Stimulated activated CD4-positive, alpha-beta T cell treated with anti-CD3 and anti-CD28 coated beads, TNF-alpha, amount 100 ng/mL, for 48 hours (primary cell): ENCODE measurements at places on chromosomes 2 and 18.

GRCh38 chr18:9755615-9756014 lies 47.5 kb downstream of the RAB31 start:
- no peak for DNase-seq

DNA sequence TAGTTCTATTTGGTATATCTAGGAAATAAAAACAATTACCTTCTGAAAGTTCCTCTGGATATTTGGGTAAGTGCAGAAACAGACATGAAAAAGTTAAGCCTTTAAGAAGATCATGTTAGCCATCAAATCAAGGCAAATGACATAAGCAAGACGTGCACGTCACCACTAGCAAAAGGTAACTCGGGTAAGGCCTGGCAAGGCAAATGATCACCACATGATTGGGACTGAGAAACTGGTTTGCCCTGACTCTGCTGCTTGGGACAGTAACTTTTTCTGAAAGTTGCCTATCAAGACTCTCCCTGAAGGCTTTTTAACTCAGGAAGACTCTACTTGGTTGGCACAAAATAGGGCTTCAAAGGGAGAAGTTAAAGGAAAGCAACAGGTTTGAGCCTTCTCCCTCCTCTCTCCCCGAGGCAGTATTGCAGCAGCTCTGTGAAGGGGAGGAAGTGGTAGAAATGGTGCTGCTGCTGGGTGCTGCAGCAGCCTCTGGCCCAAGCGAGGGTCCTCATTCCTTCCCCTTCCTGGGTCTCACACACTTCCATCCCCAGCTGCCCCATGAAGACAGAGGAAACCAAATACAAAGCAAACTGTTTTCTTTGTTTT lies 17.1 kb upstream of the TMEM237 start:
- no peak for DNase-seq

DNA sequence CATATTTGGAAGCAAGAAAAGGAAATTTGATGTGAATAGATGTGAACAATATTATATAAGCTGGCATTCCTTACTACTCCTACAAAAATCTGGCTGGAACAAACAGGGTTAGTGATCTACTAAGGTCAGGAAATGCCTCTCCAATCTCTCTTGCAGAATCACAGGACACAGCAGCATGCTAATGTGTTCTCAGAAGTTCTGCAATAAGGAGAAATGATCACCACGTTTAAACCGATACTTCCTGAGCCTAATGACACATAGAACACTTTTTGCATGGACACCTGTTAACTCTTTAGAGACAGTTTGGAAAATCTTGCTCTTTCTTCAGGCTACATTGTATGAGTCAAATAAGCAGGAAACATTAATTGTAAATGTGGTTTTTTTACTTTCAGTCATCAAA lies 89.6 kb upstream of the MAP3K20 start:
- no peak for DNase-seq

DNA sequence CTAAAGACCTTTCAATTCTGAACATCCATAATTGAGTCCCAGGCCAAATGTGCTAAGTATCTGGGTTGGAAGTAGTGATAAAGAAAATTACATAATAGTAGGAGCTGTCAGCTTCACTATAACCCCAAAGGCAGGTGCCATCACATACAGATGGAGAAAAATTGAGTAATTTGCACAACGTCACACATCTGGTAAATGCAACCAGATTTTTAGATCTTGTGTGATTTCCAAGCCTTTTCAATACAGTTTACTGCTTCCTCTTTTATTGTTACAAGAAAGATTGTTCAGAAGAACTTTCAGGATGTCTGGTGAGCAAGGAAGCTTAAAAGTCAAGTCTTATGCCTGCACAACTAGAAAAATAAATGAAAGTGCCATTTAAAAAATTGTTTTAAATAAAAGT lies 62.3 kb downstream of the UBE2E3 start:
- no peak for DNase-seq

DNA sequence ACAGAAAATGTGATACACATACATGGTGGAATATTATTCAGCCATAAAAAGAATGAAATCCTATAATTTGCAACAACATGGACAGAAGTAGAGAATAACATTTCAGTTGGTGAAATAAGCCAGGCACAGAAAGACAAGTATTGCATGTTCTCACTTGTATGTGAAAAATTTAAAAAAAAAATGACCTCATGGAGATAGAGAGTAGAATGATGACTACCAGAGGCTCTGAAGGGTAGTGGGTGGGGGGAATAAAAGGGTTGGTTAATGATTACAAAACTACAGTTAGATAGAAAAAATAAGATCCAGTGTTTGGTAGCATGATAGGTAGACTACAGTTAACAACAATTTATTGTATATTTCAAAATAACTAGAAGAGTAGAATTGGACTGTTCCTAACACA lies 24.5 kb downstream of the PRKD3 start:
- no peak for DNase-seq

GRCh38 chr2:2523461-2524347 lies 192.6 kb upstream of the MYT1L start:
- DNase-seq, result no peak

DNA sequence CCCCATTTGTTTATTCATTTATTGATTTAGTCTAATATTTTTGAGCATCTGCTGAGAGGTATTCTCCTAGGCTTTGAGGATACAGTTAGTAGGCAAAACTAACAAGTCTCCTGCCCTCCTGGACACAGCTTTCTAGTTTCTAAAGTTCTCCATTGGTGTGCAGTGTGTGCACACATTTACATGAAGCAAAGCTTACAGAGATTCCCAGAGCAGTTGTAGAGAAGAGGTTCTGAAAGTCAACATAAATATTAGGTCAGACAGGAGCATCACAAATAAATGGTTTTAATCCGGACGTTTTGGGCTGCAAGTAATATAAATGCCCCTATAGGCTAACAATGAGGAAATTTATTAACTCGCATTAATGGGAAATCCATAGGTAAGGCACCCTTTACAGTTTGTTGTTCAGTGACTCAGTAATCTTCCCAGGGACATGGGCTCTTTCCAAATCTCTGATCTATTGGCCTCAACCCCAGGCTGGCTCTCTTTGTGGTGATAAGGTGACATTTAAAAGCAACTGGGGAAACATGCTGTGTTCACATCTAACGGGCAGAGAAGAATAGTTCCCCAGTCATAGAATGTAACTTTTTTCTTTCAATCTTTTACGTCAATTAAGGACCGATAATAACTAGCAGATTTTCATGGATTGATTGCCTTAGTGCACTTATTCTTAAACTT lies 407.2 kb downstream of the PTPRM start:
- DNase-seq, result no peak

GRCh38 chr2:66530651-66531050 lies 95.7 kb downstream of the MEIS1 start:
- DNase-seq, result no peak

GRCh38 chr2:7031547-7032245 lies 114.5 kb downstream of the RNF144A start:
- no peak for DNase-seq

DNA sequence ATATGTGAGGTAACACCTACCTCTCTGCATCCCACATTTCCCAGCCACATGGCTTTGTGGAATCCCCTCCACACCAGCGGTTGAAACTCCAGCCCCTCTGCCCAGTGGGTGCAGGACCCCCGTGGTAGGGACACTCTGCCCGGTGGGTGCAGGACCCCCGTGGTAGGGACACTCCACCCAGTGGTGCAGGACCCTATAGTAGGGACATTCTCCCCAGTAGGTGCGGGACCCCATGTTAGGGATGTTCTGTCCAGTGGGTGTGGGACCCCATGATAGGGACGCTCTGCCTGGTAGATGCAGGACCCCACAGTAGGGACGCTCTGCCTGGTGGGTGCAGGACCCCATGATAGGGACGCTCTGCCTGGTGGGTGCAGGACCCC lies 11.5 kb downstream of the COPS9 start:
- no peak for DNase-seq

- DNase-seq, result no peak
These were observed 4.0 kb upstream of the DGUOK start for GRCh38 chr2:73922681-73923080.

DNA sequence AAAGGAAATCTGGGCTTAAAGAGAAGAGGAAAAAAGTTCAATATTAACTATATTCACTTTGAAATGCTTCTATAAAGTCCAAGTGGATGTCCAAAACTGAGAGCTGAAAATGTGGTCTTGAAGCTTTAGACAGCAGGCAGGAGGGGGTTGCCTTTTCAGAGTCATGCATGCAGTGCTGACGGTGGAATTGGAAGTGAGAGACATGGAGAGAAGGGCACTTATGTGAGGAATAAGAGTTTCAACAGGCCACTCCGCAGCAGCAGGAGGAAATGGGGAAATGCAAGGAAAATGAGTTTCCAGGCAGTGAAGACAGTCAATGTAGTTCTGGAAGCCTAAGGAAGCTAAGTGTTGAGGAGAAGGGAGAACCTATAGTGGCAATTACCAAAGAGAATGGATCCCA lies 33.0 kb upstream of the LRRC30 start:
- DNase-seq, result no peak

DNA sequence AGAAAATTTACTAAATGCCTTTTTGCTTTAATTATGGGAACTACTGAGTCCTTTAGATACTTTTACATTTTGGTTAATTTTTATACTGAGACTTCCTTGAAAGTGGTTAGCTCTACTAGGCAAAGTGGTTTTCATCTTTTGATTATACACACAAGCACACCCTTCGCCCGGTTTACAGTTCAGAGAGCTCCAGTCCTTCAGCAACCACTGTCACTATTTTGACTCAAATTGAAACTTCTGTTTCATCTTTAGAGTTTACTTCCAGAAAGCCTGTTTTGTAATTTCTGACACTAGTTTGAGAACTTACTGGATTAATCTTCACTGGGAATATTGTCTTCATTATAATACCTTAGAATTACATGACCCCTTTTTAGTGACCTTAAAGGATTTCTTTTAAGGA lies 140.3 kb upstream of the FOSL2 start:
- no peak for DNase-seq

DNA sequence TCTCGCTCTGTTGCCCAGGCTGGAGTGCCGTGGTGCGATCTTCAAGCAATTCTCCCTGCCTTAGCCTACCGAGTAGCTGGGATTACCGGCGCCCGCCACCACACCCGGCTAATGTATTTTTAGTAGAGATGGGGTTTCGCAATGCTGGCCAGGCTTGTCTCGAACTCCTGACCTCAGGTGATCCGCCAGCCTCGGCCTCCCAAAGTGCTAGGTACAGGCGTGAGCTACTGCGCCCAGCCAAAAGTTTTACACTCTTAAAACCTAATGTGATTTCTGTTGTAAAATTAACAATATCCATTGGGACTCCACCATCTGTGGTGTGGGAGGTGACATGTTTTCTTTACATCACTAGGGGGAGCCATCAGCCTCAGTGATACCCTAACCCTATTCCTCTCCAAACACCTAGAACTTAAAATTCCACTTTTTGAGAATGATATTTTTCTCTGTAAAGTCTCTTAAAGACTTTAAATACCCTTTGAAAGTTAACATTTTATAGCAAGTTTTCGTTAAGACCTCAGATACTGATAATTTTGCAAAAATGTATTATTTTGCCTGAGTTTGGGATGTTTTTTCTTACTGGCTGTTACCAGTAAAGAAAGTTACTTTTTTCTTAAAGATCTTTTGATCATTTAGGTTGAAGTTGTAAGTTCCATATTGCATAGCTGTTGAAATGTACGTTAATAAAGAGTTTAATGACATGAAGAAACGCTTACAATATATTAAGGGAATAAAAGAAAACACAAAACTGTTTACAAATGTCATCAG lies 11.6 kb upstream of the EIF2AK2 start:
- no peak for DNase-seq

GRCh38 chr18:57709335-57709734 lies 87.7 kb upstream of the NARS1 start:
- no peak for DNase-seq

GRCh38 chr18:23608211-23608610 lies 21.9 kb upstream of the NPC1 start:
- no peak for DNase-seq

DNA sequence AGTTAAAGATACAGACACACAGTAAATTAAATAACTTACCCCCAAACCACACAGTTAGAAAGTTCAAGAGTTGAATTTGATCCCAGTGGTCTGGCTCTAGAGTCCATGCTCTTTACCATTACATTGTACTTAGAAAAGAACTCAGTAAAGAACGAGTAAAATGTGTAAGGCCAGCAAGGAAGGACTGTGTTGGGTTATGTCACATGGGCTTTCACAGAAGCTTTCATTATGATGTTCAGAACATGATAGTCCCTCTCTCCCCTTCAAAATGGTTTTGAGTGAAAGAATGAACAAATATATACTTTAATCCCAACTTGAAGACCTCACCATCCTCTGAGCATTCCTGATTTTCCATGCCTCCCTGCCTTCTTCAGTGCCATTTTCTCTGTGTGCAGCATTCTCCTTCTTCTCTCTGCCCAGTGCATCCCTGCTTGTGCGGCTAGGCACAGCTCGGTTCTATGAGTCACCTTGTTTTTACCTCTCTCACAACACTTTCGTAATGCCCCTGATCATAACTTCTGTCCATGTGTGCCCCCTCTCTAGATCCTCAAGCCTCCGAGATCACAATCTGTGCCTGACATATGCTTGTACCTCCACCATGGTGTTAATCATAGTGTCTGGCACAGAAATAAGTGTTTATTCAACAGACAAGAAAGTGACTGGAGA lies 22.0 kb downstream of the RASGRP3 start:
- DNase-seq, result no peak

DNA sequence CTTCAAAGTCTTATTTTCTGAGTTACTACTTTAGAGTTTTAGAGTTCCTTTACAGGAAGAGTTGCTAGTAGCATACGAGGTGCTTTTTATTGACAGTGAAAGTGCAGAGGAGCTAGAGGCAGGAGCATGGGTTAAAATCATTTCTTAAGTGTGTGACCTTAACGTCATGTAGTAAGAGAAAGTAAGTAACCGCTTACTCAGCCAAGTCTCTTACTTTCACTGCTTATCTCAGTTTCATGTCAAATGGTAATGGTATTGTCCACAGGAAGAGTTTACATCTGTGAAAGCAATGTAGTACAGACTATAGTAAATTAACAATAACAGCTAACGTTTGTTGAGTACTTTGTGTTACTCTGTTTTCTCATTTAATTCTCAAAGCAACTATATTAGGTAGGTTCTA lies 12.6 kb downstream of the NDUFAF7 start:
- no peak for DNase-seq

GRCh38 chr2:227188292-227188691 lies 23.9 kb downstream of the COL4A3 start:
- DNase-seq, result no peak

DNA sequence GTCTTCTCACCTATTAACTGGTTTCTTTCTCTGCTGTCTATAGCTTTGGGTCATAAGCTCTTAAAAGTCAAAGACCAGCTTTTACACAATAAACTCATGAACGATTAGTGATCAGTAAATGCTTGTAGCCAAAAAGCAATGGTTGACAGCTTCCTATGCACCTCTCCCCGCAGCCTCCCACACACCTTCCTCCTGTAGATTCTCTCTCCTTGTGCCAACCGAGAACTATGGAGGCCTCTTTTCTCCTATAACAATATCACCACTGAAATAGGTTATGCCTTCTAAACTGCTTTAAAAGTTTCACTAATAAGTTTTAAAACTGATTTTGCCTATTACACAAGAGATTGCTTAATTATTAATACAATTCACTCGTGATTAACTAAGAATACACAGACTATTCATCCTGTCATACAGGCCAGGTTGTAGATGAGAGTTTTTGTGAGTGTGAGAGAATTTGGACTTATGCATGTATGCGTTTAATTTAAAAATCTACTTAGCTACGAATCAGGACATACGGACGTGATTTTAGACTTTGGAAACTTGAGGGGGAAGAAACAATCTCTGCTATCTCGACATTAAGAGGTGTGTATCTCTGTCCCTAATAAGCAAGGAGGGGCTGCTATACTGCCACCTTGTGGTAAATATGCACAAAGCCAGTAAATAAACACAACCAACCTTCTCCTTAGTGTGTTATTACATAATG lies 229.1 kb upstream of the RBBP8 start:
- DNase-seq, result no peak
